Nephron progenitor cell (in vitro differentiated cells): ENCODE measurements at places on chromosomes 16 and 17.

- no peak for DNase-seq
Measured at GRCh38 chr16:84659656-84660300, 11.5 kb downstream of the KLHL36 start.

DNA sequence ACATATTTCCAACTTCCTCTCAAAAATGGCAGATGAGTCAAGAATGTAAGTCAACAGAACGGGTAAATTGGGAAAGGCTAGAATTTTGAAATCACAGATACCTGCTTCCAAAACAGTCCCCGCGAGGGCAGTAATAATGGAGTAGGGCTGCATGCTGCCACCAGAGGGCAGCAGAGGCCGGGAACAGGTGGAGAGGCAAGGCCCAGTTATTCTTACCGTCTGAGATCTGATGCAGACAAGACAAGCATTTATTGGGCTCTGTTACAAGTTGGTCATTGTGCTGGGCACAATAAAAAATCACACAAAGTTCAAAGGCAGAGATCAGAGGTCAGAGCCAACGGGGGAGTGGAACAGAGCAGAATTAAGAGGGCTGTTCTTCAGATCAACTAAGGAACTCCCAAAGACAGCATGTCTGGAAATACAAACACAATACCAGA lies 8.8 kb upstream of the MLKL start:
- peak; percentile 88 for DNase-seq

- no peak for DNase-seq
Measured at GRCh38 chr16:70393662-70394061, 45.2 kb downstream of the ST3GAL2 start.

DNA sequence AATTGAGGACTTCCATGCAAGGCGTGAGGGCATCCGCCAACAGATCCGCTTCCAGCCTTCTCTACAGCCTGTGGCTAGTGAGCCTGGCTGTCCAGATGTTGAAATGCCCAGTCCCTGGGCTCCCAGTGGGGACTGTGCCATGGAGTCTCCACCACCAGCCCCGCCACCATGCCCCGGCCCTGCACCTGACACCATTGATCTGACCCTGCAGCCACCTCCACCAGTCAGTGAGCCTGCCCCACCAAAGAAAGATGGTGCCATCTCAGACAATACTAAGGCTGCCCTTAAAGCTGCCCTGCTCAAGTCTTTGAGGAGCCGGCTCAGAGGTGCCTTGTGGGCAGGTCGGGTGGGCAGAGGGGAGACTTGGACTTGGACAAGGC lies 3.1 kb downstream of the MAPK7 start:
- no peak for DNase-seq

GRCh38 chr17:41678411-41678906 lies 10.2 kb upstream of the EIF1 start:
- no peak for DNase-seq

GRCh38 chr17:36030956-36031355 lies 13.2 kb upstream of the CCL23 start:
- DNase-seq, result no peak

DNA sequence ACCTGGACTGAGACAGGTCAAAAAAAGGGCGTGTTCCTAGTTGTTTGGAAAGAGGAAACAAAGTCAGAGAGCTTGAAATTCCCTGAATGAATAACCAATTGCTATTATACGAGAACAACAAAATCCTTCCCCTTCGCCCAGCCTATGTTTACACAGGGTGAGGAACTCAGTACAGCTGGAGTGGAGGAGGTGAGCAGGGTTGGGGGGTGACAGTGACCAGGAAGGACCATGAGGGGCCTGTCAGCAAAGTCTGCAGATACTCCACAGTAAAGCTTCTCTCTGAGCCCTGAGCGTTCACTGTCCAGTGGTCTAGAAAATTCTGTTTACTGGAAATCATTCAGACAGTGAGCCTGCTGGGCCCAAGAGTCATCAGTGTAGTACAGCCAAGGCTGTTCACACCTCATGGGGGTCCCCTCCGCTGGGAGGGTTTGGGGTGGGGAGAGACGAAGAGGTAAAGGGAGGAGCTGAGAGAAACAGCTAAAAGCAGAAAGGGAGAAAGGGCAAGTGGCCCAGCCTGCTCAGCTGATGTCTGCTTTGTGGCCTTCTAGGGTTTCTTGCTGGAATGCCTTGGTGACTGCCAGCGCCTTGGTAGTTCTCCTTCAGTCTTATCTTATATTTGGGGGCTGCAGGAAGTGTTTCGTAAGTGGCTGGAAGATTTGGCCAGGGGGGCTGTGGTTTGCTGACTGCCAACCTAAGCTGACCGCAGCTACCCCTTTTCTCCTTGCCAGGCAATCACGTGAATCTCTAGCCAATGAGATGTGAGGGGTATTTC lies 5.7 kb downstream of the DUSP3 start:
- no peak for DNase-seq

GRCh38 chr17:45101883-45102811 lies 30.2 kb downstream of the PLCD3 start:
- no peak for DNase-seq

GRCh38 chr17:72053449-72053848 lies 67.4 kb upstream of the SOX9 start:
- DNase-seq, result peak; percentile 9

DNA sequence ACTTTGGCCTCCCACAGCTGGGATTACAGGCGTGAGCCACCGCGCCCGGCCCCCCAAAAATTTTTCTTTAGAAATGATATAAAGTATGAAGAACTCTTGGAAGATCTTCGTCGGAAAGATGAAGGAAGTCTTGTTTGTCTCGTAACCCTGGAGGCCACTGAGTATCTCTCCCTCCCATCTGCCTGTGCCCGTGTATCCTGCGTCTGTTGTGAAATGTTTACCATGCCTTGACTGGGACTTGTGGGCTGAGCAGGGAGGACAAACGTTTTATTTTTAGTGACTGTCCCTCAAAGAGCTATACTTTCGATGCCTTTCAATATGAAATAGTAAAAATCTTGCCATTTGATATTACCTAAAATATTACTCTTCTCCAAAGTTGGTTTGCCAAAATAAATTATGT lies 121.2 kb downstream of the RPTOR start:
- DNase-seq, result no peak

DNA sequence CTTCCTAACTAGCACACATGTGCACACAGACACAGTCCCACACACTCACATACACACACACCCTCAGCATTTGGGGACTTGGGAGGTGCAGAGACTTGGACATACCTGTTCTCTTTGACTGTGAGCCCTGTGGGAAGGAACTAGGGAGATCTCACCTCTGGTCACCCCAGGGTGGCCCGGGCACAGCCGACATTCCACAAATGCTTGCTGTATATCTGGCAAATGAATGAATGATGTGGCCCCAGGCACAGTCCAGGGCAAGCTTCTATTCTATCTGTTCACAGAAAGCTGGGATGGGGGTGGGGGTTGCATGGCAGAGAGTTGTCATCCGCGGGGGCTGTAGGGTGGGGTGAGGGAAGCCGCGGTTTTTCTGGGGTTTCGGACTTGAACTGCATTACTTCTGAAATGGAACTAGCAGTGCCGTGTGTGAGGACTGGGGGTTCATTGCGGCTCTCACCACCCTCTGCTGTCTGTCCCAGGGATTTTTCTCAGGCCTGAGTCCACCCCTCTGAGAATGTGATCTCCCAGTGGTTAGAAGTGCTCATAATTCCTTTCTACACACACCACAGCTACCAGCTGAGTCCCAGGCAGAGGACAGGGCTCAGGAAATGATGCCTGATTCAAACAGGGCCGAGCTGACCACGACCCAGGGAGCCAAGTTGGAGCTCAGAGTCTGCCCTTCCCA lies 3.3 kb upstream of the RIPOR1 start:
- no peak for DNase-seq

GRCh38 chr16:11198828-11199227 lies 57.2 kb downstream of the SOCS1 start:
- DNase-seq, result no peak
